CD4-positive, alpha-beta T cell treated with Interleukin-4 for 1 hour (primary cell): ENCODE measurements at places on chromosomes 2 and 18.

- DNase-seq = no peak
Observed at GRCh38 chr2:85924522-85924921, 35.7 kb upstream of the ST3GAL5 start.

- no peak for DNase-seq
Observed at GRCh38 chr18:31954349-31954748, 11.4 kb upstream of the TRAPPC8 start.

- no peak for DNase-seq
Observed at GRCh38 chr2:184444217-184444616, 154.1 kb upstream of the ZNF804A start.

DNA sequence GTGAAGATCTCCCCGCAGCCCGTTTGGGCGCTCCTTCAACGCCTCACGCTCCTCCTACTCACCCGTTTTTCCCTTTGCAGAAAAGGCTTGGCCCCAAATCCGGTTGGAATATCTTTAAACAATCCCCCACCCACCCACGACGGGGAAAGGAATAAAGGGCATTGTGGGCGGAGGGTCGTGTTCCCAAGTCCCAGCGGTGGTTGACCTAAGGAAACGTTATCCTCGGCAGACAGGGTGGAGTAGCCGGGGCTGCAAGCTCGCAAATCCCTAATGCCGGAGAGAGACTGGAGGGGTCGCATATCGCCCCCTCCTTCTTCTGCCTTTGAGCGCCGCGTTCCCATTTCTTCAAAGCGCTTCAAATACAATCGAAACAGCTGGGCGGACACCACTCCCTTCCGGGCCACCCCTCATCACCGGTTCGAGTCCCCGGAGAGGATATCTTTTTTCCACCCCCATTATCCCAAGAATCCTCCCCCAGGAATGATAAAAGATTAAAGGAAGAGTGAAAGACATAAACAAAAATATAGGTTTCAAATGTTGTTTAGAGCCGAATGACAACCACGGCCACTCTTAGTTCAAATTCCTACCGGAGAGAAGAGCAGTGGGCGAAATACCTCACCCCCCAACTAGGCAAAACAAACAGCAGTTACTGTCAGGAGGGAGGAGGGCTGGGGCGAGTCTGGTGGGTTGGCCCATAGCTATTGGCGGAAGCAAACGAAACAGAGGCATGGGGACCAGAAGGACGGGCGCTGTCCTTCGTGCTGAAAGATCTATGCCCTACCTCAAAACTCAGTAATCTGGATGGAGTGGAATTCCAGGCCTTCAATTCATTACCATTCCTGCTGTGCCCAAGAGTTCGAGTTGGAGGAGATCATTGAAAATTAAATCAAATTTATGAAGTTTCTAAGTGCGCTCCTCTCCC, 2.8 kb upstream of the GAD1 start:
- DNase-seq = no peak

- no peak for DNase-seq
Observed at GRCh38 chr2:133204421-133204820, 363.8 kb downstream of the NCKAP5 start.

- DNase-seq = no peak
Observed at GRCh38 chr2:157184161-157184895, 73.2 kb upstream of the GALNT5 start.
